Naive thymus-derived CD8-positive, alpha-beta T cell (primary cell): ENCODE measurements at places on chromosomes 3 and 15. TPM values are rescaled to one million over a fixed set of nuclear protein-coding genes. Genes with fewer than 3 reads are reported as not detected.

The TMCO5A gene
- total RNA-seq: not detected

The ZNF662 gene
- total RNA-seq: 19.5 TPM

The C3orf49 gene
- total RNA-seq: not detected

The ARHGEF26 gene
- total RNA-seq: 0.22 TPM

The TIPIN gene
- total RNA-seq: 13.6 TPM
